Tongue (tissue), 3 donors: ENCODE measurements at places on chromosomes 3 and 15. TPM values are rescaled to one million over a fixed set of nuclear protein-coding genes. Genes with fewer than 3 reads are reported as not detected.

RPLP1 gene
- total RNA-seq = 101 TPM

SEMA3F gene
- total RNA-seq = 43.3 TPM

- no peak for DNase-seq
Observed at GRCh38 chr3:13556917-13557316, 8.0 kb downstream of the FBLN2 start.

CPNE4 gene
- total RNA-seq = 1.5 TPM

DNA sequence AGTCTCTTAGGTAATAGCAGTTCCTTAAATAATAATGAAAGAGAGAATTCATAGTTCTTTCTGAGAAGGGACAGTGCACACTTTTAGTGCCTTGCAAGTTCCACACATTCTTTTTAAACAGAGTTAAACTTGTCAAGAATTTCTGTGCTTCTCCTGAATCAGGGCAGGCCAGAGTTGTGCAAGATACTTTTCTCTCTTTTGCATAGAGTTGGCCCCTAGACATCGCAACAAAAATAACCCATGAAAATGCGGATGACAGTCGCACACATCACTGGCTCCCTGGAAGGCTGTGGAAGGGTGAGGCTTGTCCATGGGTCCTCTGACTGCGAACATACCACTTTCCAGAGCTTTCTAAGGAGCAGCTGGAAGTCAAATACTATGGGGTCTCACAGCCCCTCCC is 40.1 kb downstream of the FBLN2 start:
- no peak for DNase-seq
